NCI-H1436 (cell line): ENCODE measurements at places on chromosomes 7 and 10.

GRCh38 chr10:115861455-115861854, 411.6 kb downstream of the GFRA1 start:
- no peak for DNase-seq

DNA sequence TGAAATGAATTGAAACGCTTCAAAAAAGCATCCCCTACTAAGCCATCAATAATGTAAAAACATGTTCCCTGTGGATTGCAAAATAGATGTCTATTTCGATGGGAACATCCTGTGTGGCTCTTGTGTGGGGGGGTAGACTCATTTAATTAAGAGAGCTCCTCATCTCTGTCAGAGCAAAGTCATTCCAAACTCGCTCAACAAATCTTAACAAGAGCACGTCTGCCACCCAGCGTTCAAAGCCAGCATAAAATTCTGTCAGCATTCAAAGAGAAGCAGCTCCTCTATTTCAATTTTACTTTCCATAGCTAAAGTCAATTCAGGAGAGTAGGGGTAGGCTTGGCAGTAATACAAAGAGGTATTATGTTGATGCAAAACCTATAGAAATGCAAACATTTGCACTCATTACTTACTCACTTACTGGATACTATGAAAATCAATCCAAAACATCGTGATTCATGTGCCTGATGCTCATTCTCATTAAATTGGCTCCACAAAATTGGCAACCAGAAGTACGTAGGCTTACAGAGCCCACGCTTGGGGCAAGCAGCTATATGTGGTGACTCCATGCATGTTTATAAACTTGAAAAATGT, 114.9 kb downstream of the IPMK start:
- DNase-seq = peak; percentile 50

- DNase-seq = no peak
Measured at GRCh38 chr10:45453639-45454255, 79.7 kb downstream of the ALOX5 start.

DNA sequence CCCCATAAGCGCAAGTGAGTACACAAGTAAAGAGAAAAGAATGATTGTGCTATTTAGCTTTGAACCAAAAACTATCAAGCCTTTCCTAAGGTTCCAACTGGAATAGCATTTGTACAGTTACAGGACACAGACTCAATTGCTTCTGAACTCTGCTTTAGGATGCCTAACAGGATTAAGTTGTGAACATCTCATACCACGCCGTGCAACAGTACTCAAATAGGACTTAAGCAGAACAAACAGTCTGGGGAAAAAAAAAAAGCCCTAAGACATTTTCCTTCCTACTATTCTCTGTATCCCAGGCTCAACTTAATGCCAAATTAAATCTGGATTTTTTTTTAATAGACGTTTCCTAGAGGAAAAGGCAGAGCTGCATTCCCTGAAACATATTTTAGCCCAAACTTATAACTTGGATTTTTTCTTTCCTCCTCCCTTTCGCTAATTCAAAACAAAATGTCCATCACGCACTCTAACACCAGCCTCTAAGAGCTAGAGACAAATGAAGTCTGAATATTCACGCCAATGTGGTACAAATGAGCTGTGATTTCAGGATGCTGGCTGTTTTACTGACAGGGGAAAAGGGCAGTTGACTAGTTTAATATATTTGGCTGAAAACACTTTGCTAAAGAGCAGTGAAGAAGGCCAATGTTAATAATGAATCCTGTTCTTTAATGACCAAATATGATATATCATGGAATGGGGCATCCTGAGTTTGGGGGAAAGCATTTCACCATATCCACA, 68.6 kb downstream of the CALD1 start:
- no peak for DNase-seq

DNA sequence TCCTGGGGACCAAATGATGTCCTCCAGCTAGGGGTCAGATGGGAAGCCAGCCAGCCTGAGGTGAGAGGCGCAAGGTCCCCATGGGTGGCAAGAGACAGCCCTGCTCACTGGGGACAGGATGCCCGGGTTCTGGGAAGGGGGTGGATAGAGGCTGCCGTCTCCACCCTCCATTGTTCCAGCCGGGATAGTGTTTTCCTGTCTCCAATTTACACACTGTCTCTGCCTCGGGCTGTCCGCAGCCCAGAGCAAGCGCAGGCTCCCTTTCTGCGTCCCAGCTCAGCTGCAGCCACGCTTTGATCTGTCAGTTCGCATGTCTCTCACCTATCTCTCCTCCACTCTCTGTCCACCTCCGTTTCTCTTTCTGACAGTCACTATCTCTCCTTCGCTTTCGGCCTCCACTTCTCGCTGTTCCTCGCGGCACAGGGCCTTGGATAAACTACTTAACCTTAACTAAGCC, 2.1 kb downstream of the EPHB4 start:
- no peak for DNase-seq

- DNase-seq = no peak
Measured at GRCh38 chr10:76251841-76252671, 820.6 kb downstream of the LRMDA start.

GRCh38 chr10:123558651-123559050, 107.5 kb upstream of the GPR26 start:
- no peak for DNase-seq

- DNase-seq = peak; percentile 23
Measured at GRCh38 chr10:93703066-93703465, 674 bp upstream of the FRA10AC1 start.

GRCh38 chr7:80468931-80469714, 42.7 kb downstream of the GNAT3 start:
- DNase-seq = no peak

- no peak for DNase-seq
Measured at GRCh38 chr10:117535298-117536071, 7.1 kb upstream of the EMX2 start.

- no peak for DNase-seq
Measured at GRCh38 chr7:150944066-150945042, 33.8 kb downstream of the KCNH2 start.

DNA sequence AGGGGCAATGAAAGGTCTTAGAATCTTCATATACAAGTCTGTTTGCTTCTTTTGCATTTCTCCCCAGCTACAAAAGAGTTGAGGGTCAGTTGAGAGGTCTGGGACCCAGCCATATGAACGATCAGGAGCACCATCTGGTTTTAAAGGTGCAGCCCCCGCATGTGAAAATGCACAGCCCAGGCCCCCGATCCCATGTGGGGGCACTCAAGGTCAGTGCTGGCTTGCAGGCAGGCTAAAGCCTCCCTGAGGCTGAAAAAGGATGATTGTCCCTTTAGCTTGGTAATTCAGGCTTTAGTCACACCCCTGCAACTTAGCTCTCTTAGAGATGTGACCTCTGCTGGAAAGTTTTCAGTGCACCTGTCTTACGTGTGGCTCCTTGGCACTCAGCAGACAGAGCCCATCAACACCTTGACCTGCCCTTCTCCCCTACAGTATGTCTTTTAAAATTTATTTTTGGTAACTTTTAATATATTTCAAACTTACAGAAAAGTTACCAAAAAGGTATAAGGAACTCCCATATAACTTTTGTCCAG, 80.1 kb upstream of the PDCD4 start:
- no peak for DNase-seq

DNA sequence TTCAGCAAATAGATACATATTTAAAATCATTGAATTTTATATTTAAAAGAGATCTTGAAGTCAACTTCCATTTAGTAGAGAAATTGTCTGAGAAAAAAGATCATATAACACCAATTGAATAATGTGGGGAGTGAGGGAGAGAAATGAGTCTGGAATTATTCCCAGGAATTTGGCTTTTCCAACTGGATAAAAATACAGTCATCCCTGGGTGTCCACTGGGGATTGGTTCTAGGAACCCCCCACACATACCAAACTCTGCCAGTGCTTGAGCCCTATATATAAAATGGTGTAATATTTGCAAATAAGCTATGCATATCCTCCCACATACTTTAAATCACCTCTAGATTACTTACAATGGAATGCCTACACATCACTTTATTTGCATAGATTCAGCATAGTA, 162.8 kb upstream of the SEMA3C start:
- DNase-seq = no peak

- DNase-seq = no peak
Measured at GRCh38 chr7:90593205-90593604, 2.9 kb upstream of the CDK14 start.

DNA sequence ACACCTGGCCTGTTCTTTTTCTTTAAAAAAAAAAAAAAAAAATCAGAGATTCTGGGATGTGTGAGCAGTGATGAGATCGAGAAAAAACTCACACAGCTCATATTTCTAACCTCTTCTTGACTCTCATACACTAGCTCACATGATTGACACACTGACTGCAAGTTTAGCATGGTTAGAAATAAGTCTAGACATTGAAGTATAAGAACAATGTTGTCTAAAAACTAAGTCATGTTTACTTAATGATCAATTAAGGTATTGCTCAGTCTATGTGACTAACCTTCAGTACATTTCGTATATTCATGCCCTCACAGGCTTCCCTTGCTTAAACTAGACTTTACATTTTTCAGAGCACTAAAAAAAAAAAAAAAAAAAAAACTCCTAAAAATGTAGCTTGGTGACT, 775.1 kb downstream of the GATA3 start:
- DNase-seq = no peak

- no peak for DNase-seq
Measured at GRCh38 chr10:36640626-36641025, 484.8 kb upstream of the ANKRD30A start.

GRCh38 chr10:132536241-132536876, 1.2 kb upstream of the INPP5A start:
- DNase-seq = no peak
